ENCODE measurements at places on chromosomes 12 and 14.

- no peak for DNase-seq
These were observed 18.6 kb upstream of the EIF5 start for GRCh38 chr14:103315351-103315911.

DNA sequence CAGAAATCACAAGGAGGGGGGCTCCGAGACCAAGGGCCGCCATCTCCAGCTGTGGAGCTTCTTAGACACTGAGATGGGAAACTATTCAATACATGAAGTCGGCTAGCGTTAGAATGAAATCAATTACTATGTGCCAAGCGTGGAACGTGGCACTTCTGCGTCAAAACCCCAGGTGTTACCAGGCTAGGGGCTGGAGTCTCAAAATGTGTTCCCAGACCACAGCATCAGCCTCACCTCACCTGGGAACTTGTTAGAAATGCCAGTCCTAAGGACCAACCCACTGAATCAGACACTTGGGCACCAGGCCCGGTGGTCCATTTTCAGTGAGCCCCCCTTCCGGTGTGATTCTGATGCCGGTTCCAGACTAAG lies 5.0 kb upstream of the SETD1B start:
- no peak for DNase-seq

GRCh38 chr14:68974759-68975347 lies 4.2 kb downstream of the ACTN1 start:
- no peak for DNase-seq

GRCh38 chr14:86013641-86014040 lies 483.7 kb downstream of the FLRT2 start:
- DNase-seq: no peak

- DNase-seq: no peak
These were observed at the start of gene DENND5B for GRCh38 chr12:31590642-31591379. Gene DENND5B, minus strand, starts transcription at chr12:31591136. Its CDS starts 304 bp downstream, at chr12:31590832.

GRCh38 chr12:52524241-52524897 lies 4.2 kb upstream of the KRT5 start:
- DNase-seq: no peak

- no peak for DNase-seq
These were observed 75.9 kb downstream of the CCDC92 start for GRCh38 chr12:123896767-123897166.

- DNase-seq: no peak
These were observed 9.5 kb downstream of the PHETA1 start for GRCh38 chr12:111359231-111359913.

DNA sequence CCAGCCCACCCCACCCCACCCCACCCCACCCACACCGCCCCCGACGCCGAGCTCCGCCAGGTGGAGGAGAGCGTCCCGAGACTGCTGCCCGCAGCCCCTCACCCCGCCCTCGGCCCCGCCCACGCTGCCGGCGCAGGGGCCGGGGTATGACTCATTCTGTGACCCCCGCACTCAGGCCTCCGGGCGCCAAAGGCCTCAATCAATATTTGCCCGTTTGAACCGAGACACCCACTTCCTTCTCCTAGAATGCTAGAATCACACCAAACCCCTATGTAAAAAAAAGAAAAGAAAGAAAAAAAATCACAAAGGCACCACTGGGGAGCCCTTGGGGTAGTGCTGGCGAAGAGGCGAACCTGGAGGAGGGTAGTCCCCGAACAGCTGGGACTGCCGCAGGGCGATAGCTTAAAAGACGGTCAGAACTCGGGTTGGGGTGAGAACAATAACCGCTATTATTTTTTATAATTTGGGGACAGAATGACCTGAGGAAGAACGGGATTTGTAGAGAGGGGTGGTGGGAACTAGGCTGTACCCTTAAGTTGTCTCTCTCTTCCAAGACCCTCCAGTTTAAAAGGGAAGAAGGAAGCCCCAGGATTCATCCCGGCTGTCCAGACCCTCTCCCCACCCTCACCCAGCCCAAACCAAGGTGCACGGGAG lies 894 bp downstream of the KRT8 start:
- no peak for DNase-seq

DNA sequence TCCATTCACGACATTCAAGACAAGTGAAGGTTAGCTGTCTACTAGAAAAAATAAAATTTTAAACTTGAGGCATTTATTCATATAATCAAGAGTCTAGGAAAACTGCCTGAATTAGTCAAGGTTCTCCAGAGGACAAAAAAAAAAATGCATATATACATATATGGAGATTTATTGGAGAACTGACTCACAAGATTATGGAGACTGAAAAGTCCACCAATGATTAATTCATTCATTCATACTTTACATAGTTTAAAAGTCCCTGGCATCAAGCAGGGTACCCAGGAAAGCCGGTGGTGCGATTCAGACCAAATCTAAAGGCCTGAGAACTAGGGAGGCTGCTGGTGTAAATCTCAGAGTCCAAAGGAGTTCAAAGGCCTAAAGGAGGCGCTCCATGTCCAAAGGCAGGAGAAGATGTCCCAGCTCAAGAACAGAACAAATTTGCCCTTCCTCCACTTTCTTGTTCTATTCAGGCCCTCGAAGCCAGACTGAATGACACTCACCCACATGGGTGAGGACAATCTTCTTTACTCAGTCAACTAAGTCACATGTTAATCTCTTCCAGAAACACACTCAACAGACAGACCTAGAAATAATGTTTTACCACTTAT lies 64.3 kb downstream of the ANKS1B start:
- no peak for DNase-seq

DNA sequence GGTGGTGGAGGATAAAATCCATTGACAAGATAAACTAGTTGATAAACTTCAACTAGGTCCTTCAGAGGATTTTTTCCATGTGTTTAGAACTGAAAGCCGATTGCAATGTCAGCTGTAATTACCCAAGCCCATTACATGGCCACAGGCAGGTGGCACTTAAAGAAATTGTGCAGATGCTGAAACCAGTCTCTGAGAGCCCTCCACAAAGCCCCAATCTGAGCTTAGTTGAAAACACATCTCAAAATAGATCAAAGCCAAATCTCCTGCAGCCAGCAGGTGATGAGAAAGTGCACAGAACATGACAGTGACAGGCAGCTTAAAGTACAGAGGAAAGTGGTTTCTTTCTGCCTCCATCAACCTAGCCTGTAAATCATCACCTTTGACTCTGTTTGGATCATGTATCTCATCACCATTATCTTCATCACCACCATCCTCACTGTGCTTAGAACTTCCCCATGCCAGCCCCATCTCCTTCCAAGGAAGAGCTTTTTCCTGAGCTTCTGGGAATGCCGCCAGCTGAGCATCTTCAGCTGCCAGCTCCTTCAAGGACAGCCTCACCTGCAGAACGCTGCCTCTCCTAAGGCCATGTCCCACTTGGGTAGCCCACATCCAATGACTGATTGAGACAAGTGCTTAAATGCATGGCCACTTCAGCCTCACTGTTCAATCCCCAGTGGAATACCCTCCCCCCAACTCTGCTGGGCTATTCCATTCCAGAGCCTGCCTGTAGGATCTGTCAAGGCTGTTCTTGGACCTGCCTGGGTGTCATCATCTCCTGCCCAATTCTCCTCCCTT lies 219.5 kb upstream of the TMEM132C start:
- DNase-seq: no peak

DNA sequence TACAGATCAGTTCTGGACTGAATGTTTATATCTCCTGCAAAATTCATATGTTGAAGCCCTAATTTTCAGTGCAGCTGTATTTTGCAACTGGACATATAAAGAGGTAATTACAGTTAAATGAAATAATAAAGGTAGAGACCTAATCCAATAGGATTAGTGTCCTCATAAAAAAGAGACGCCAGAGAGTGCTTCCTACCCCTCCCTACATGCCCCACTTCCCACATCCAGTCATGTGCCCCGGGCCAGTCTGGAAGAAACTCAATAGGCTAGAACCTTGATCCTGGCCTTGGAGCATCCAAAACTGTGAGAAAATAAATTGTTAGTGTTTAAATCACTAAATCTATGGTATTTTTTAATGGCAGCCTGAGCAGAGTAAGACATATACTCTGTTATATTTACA lies 172.3 kb downstream of the ALG10B start:
- DNase-seq: no peak

- DNase-seq: no peak
These were observed 32.7 kb downstream of the MED6 start for GRCh38 chr14:70567791-70568190.

- DNase-seq: peak; percentile 18
These were observed 384.2 kb downstream of the ZFP36L1 start for GRCh38 chr14:68408680-68409079.

DNA sequence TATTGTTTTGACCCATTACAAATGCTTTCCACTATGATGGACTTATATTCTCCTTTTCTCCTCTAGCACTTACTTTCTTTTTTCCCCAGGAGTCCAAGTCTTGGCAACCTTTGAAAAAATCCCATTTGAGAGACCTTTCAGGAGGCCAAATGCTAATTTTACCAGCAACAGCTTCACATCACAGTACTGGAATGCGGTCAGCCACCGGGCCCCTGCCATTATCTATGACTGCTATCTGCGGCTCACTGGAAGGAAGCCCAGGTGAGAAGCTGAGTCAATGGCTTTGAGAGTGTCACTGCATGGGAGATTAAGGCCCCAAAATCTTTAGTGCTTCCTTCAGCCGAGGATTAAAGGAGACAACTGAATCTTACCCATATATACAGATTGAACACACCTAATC lies 64.2 kb downstream of the ERGIC2 start:
- no peak for DNase-seq

DNA sequence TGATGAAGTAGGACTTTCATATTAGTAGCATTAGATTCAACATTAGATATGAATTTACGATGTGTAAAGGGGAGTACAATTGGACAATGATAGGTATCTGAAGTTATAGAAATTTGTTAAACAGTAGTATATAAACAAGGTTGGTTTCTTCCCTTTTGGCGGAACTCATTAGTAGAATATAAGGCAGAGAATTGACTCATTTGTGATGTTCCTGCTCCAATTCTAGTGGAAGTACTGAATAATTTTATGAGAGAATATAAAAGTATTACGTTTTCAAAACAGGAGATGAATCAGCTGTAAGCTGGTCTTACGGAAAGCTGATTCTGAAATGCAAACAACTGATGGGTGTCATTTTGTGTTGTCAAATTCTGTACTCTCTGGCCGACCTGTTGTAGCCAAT lies 13.4 kb downstream of the ZC3H14 start:
- DNase-seq: no peak

DNA sequence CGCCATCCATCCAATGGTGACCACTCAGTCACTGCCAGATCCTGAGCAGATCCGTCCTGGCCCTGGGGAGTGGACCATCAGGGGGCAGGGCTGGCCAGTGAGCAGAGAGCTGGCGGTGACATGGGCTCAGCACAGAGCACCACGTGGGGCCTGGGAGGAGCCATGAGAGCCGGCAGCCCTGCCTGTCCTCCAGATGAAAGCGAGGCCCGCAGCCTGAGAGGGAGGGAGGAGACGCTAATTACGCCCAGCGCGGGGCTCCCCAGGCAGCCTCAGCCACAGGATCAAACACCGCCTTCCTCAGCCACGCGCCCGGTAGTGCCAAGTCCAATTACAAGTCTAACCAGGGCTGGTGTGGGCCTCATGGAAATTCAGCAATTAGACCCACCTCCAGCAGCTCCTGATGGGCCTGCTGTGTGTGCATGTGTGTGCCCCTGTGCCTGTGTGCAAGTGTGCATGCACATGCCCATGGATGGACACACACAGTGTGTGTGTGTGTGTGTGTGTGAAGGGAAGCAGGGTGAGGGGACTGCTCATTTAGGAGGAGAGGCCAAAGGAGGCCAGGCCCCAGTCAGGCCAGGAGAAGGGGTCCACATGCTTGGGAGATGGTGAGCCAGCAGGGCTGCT lies 68.0 kb downstream of the KIF26A start:
- no peak for DNase-seq

DNA sequence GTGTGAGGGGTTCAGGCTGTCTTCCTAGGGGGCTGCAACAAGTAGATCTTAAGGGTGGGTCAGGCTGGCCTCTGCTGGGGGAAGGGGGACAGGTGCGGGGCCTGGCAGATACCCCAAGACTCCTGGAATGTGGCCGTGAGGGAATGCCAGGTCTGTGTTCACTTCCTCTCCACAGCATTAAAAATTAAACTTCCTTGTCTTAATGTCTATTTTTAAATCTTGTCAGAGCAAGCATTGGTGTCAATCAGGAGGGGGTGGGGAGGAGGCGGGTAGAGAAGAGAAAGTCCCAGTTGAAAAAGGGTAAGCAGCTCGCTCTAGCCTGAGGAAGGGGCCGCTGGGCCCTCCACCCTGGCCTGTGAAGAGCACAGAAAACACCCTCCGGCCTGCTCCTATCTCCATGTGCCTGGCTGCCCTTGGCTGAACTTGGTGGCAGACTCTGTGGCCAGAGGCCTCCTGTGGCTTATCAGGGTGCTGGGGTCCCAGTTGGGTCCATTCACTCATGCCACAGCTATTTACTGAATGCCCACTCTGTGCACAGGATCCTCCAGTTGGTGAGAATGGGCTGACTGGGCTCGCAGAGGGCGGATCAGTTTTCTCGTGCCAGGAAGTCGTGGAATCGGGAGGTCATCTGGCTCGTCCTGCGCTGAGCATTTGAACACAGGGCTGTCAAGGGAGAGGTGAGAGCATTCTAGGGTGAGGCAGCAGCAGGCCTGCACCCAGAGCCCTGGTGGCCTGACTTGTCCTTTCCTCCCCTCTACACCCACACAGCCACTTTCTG lies 128.8 kb downstream of the TSPAN9 start:
- no peak for DNase-seq

DNA sequence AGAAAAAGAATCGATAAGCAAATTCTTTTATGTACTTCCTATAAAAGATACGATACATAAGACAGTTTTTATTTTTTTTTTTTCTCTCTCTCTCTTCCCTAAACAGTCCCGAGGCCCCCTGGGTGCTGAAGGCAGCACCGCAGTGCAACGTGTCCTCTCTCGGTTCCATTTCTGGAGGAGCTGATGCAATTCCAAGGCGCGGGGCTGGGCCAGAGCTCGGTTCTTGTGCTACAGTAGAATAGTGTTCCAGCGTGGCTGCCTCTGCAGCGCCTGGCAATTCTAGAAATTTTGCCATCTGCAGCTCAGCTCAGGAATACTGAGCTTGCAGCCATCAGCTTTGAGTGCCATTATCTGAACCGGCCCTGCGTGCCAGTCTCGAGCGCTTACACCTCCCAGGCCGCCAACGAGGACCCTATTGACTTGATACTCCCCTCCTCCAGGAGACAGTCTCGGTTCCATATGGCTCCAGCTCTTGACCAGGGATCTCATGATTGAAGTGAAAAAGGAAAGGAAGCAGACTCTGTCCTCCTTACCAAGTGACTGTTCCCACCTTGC lies 630 bp downstream of the ALDH1L2 start:
- no peak for DNase-seq

DNA sequence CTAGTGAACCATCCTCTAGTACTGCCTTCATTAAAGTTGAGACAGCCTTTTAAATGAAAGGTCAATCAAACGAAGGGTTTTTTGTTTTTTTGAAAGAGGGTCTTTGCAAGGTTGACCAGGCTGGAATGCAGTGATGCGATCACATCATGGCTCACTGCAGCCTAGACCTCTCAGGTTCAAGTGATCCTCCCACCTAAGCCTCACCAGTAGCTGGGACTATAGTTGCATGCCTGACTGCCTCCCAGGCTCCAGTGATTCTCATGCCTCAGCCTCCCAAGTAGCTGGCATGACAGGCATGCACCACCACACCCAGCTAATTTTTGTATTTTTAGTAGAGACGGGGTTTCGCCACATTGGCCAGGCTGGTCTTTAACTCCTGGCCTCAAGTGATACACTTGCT lies 114.6 kb upstream of the SINHCAF start:
- DNase-seq: no peak

GRCh38 chr12:66014818-66015217 lies 115.7 kb downstream of the LLPH start:
- no peak for DNase-seq
